Muscle of leg (tissue), 16 donors: ENCODE measurements at places on chromosomes 5 and 9.
A peak's percentile ranks its signal among the peaks of the same experiment; 100 is the strongest.

DNA sequence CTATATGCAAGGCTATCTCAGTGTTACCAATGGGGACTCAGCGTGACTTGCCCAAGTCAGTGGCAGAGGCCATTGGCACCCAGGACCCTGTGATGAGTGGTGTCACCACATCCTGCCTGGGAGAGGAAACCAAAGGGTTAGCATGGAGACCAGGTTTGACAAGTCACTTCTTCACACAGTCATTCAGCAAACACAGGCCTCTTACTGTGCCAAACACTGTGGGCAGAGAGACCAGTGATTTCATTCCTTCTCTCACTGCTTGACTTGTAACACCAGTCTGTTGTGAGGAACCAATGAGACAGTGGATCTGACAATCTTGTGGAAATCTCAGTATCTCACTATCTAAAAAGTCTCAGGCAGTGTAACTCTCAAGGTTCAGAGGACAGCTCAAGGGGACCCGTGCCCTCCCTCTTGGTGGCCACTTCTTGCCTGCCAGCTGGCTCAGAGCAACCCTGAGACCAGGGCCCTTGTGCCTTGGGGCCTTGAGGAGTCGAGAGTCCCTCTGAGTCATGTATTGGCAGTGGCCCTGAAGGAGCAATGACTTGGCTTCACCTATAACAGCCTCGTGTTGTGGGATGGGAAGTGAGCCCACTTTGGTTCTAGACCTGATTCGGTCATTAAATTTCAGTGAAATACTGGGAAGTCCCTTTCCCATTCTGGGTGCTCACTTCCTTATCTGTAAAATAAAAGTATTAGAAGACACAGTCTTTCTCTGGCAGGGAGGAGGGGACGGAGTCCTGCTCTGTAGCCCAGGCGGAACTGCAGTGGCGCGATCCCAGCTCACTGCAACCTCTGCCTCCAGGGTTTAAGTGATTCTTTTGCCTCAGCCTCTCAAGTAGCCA is 1.6 kb downstream of the FABP6 start:
- no peaks in the 10 kb centered on the region for H3K36me3 ChIP-seq
- H3K27me3 ChIP-seq: no peaks in the 10 kb centered on the region
- H3K4me3 ChIP-seq: no peak overlapping the region
- no peaks in the 10 kb centered on the region for H3K4me1 ChIP-seq
- no peak overlapping the region for H3K27ac ChIP-seq

GRCh38 chr5:149162401-149163084 is 21.2 kb downstream of the ABLIM3 start:
- DNase-seq: no peak
- H3K4me3 ChIP-seq: no peak overlapping the region
- H3K4me1 ChIP-seq: peaks cover 14% of the 10 kb centered on the region
- no peaks in the 10 kb centered on the region for H3K36me3 ChIP-seq
- H3K27ac ChIP-seq: no peak overlapping the region
- no peaks in the 10 kb centered on the region for H3K27me3 ChIP-seq

GRCh38 chr5:172839669-172840431 is 5.8 kb downstream of the ERGIC1 start:
- H3K36me3 ChIP-seq: peaks cover 8% of the 10 kb centered on the region
- H3K27ac ChIP-seq: no peak overlapping the region
- no peak for DNase-seq
- no peaks in the 10 kb centered on the region for H3K27me3 ChIP-seq

GRCh38 chr5:969408-969839 is 39.2 kb upstream of the NKD2 start:
- H3K36me3 ChIP-seq: no peaks in the 10 kb centered on the region
- H3K27me3 ChIP-seq: peaks cover 19% of the 10 kb centered on the region
- peaks cover 9% of the 10 kb centered on the region for H3K4me1 ChIP-seq
- DNase-seq: peak; percentile 74
- H3K27ac ChIP-seq: no peak overlapping the region

DNA sequence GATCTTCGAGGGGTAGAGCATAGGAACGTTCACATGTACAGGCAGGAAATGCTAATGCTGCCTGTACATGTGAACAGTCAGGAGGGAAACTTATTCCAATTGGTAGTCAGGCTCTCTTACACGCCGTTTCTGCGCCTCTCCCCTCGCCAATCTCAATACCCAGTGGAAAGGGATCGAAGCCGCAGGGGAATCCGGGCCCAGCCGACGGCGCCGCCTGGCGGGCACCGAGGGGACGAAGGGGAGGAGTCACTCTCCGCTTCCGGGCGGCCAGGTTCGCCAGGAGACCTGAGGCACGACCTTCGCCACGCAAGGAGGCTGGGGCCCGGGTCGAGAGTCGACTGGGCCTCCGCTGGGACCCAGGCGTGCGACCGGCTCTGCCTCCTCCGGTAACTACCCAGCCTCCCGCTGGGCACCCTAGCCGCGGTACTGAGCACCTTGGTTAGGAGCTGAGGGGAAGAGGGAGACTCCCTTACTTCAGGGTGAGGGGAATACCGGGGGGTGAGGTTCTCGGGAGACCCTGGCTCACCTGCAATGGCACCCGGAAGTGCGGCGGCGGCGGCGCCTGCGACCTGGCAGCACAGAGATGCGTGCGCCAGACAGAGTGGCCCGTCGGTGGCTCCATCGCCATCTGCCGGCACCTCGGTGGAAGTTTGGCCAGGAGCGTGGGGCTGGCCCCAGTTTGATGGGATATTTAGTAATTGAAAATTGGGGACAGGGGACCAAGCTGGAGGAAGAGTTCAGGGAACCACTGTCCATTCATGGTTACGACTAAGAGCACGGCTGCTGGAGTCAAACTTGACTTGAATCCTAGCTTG is at the start of gene PIGO:
PIGO (minus strand) TSS at position 557 of the 815 bp plus-strand sequence. CDS start 1,026 bp downstream, outside the sequence.
- peaks cover 11% of the 10 kb centered on the region for H3K4me1 ChIP-seq
- H3K27ac ChIP-seq: peak within 1 kb of the TSS; percentile 88
- peak within 1 kb of the TSS; percentile 91 for H3K4me3 ChIP-seq
- H3K36me3 ChIP-seq: peaks cover 54% of the 10 kb centered on the region
- no peaks in the 10 kb centered on the region for H3K27me3 ChIP-seq

DNA sequence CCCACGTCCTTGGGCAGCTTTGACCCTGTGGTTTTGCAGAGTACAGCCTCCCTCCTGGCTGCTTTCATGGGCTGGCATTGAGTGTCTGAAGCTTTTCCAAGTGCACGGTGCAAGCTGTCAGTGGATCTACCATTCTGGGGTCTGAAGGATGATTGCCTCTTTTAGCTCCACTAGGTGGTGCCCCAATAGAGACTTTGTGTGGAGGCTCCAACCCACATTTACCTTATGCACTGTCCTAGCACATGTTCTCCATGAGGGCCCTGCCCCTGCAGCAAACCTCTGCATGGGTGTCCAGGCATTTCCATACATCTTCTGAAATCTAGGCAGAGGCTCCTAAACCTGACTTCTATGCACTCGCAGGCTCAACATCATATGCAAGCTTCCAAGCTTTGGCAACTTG is 644.2 kb upstream of the CDH9 start:
- H3K27ac ChIP-seq: no peak overlapping the region
- DNase-seq: no peak
- no peak overlapping the region for H3K4me3 ChIP-seq
- no peaks in the 10 kb centered on the region for H3K27me3 ChIP-seq
- H3K36me3 ChIP-seq: no peaks in the 10 kb centered on the region

DNA sequence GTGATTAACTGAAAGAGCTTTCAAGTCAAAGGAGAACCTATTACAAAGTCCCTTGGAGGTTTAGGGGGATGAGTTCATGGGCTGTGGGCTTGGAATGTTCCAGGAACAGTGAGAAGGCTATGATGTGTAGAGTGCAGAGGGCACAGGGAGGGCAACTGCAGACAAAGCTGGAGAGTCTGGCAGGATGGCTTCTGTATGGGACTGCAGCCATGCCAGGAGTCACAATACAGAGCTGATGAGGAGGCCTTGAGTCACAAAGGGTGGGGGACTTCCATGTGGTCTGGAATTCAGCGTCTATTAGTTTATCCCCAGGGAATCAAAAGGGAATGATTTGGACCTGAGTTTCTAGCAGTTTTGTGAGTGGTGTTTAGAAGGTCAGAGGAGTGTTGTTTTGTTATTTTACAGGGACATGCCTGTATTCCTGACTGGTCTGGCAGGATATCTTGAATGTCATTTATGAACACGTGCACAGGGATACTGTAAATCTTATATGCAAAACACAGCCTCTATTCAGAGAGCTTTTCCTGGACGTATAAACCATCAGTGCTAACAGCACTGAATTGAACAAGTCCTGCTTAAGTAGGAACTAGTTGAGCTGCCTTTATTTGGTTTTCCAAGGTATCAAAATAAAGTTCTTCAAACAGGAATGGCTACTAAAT is 14.3 kb upstream of the TEK start:
- H3K36me3 ChIP-seq: no peaks in the 10 kb centered on the region
- no peak overlapping the region for H3K27ac ChIP-seq
- no peak for DNase-seq
- no peaks in the 10 kb centered on the region for H3K27me3 ChIP-seq

- no peak overlapping the region for H3K27ac ChIP-seq
- no peaks in the 10 kb centered on the region for H3K27me3 ChIP-seq
- no peaks in the 10 kb centered on the region for H3K36me3 ChIP-seq
- H3K4me1 ChIP-seq: no peaks in the 10 kb centered on the region
- no peak for DNase-seq
These were observed 310.0 kb downstream of the GLIS3 start for GRCh38 chr9:3989915-3990314.
